WERI-Rb-1 (cell line): ENCODE measurements at places on chromosomes 1 and 21.
A peak's percentile ranks its signal among the peaks of the same experiment; 100 is the strongest.

DNA sequence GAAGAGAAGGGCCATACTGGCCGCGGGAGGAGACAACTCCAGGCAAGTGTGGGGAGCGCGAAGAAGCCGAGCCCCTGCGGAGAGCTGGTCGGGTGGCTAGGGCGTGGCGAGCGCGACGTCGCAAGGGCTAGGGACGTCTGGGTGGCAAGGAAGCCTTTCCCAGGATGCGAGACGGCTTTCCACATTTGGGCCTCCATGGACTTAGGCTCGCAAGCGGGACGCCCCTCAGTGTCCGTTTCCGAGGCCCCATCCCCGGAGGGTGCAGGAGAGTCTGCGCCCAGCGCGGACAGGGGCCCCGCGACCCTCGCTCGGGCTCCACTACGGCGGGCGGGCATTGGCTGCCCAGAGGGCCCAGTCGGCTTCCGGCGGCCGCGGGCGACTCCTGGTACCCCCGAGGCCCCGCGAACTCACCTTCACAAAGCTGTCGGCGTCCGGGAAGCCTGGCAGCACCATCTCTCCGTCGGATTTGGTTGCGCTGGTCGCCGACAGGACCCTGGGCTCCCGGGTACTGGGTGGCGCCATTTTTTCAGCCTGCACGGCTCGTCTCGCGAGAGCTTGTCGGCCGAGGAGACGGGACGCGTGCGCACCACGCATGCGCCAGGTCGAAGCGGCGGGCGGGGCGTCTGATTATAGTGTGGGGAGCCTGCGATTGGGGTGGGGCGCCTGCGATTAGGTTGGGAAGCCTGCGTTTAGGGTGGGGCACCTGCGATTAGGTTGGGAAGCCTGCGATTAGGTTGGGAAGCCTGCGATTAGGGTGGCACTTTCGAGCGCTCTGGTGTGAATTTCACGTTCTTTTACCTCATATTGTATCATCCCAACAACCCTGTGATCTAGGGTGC lies at the start of gene EXOSC10:
TSS of gene EXOSC10 (minus strand) at position 560 of the 839 bp plus-strand sequence. CDS start at position 522, 38 bp downstream.
- peak; percentile 95 for DNase-seq

GRCh38 chr1:58900396-58900795 lies 116.5 kb upstream of the JUN start:
- no peak for DNase-seq

DNA sequence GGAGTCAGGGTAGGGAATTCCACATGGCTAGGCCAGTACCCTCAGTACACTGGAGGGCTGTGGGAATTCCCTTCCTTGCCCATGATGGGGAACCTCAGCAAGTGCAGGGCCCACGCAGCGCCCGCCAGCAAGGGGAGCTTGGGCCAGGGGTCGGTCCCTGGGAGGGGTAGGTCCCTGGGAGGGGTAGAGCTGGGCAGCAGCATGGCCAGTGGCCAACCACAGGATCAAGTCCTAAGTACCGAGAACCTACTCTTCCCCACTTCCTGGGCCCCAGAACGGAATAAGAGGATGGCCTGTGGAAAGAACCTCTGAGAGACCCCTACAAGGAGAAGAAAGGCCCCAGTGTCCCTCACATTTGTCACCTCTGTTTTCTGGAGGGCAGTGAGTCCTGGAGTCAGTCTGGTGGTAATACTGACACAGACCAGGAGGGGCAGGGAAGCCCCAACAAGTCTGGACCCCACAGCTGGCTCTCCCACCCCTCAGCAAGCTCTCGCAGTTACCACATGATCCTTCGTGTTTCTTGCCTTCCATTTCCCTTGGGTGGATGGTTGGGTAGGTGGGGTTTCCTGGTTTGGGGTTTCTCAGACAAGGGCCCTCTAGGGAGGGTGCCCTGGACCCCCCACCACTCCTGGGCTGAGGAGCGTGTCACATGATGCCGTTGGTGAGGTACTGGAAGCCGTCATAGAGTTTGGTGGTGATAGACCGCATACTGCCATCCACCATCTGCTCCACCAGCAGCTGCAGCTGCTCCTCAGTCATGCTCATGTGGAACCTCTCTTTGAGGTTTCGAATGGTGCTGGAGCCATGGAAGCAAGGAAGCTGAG lies 10.3 kb downstream of the ZNF687 start:
- peak; percentile 47 for DNase-seq

- DNase-seq = peak; percentile 82
Measured at GRCh38 chr1:41662765-41663437, 178.4 kb upstream of the EDN2 start.

GRCh38 chr1:106984801-106985200 lies 71.7 kb upstream of the PRMT6 start:
- no peak for DNase-seq

- no peak for DNase-seq
Measured at GRCh38 chr1:209651138-209651587, 1.1 kb downstream of the LAMB3 start.

DNA sequence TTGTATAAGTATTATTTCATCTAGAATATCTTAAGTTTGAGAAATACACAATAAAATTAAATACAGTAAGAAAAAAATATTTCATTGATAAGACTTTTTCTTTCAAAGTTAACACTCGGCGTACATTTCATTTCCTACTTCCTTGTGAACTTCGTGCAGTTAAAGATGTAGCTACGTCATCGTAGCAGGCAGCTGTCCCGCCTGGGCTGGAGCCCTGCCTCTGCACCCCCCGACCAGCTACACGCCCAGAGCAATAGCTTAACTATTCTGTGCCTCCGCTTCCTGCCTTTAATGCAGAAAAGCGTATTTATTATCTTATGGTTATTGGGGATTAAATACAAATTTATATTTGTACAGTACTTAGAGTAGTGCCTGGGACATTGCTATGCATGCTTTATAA lies 53.5 kb downstream of the CLSTN1 start:
- no peak for DNase-seq

- no peak for DNase-seq
Measured at GRCh38 chr1:16018308-16018707, 465 bp upstream of the HSPB7 start.

GRCh38 chr1:226735576-226735975 lies 3.5 kb downstream of the ITPKB start:
- DNase-seq = no peak

- DNase-seq = no peak
Measured at GRCh38 chr1:205922806-205923205, 20.4 kb downstream of the SLC26A9 start.

DNA sequence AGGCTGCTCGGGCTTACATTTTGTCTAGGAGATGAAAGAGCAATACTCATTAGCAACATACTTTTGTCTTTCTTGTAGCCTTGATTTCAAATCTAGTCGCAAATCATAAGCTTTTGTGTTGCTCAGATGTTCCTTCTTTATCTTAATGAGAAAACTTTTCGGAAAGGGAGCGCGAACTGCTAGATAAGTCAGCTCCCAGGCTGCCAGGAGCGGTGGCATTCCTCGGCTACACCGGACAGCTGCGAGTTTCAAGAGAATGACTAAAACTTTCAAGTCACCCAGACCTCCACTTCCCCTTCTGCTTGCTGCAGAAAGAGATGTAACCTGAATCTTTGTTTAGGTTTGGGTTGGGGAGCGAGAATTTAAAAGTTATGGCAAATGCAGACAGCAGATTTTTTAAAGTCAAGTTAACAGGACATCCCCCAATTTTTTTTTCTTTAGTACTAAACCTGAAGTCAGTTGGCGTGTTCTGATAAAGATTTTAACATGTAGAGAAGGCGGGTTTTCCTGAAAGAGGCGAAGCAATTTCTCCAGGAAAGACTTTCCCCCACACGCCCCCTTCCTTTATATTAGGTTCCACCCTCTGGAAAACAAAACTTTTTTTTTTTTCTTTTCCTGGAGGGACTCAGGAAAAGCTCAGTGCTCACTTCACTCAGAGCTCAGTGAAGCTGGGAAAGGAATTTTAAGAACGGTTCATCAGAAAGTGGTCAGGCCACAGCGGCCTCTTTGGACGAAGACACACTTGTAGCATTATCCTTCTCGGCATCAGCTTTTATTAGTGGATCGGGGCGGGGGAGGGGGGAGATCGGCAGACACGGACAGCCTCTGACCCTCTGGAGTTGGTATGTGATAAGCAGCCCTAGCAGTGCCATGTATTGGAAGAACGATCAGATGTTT lies at the start of gene LHX8:
TSS of gene LHX8 (plus strand) at position 639 of the 897 bp plus-strand sequence. CDS start 2,227 bp downstream, outside the sequence.
- peak; percentile 24 for DNase-seq

DNA sequence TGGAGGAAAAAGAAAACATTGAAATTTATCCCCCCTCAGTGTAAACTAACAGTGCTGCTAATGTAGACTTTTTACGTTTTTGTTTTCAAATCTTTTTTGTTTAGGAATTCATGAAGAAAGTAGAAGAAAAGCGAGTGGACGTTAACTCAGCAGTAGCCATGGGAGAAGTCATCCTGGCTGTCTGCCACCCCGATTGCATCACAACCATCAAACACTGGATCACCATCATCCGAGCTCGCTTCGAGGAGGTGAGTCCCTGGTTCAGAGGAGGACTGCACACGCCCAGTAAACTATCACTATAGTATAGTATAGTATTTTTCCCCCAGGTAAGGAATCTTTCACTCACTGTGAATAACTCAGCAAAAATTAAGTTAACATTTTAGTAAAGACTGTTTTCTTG lies 37.8 kb upstream of the BMP8A start:
- no peak for DNase-seq

- no peak for DNase-seq
Measured at GRCh38 chr21:29557200-29557599, 258.5 kb downstream of the BACH1 start.

DNA sequence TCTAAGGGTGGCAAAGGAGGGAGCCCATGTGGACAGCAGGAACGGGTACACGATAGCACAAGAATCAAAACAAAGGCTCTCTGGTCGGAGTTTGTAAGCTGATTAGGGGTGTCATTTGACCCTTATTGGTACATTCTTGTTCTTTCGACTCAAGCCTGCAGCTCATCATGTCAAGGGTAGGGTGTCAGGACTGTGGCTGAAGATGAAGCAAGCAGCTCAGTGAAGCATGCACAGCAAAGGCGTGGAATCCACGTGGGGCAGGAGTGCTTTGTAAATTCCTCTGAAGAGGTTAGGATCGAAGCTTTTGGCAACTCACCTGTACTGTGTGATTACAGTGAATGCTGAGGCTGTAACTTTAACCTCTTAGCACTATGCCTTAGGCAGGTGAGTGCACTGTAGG lies 4.7 kb upstream of the ABCB10 start:
- peak; percentile 16 for DNase-seq

GRCh38 chr21:42302076-42302650 lies 13.0 kb downstream of the TFF3 start:
- no peak for DNase-seq

DNA sequence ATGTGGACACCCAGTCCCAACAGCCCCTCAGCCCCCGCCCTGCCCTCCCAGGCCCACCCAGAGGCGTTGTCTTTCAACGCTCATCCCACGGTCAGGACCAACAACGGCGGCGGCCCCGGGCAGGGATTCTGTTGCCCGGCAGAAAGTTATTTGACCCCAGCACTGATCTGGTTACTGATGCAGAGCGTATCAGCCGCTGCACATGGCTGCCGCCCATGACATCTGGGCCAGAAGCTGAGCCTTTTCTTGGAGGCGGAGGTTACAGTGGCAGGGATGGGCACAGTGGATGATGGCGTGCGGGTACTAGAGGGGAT lies 127.1 kb upstream of the ARHGEF16 start:
- DNase-seq = no peak

DNA sequence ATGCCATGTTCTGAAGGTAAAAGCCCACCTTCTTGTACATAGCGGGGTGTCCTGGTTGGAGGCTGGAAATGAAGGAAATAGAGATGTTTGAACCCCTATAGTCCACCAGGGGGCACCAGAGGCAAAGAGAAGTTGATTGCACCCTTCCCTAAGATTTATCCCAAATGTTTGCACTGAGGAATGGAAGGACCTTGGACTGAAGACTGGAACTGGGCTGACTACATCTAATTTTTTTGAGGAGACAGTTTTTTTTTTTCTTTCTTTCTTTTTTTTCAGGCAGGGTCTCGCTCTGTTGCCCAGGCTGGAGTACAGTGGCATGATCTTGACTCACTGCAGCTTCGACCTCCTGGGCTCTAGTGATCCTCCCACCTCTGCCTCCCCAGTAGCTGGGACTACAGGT lies 55.3 kb upstream of the EIF4G3 start:
- no peak for DNase-seq

GRCh38 chr1:96361271-96361856 lies 360.2 kb upstream of the PTBP2 start:
- peak; percentile 66 for DNase-seq

- no peak for DNase-seq
Measured at GRCh38 chr21:44878053-44878982, 4.8 kb upstream of the PTTG1IP start.

GRCh38 chr1:228362884-228363450 lies 43.7 kb downstream of the TRIM11 start:
- DNase-seq = no peak

GRCh38 chr1:43058545-43059360 lies 100.1 kb upstream of the SLC2A1 start:
- peak; percentile 66 for DNase-seq

DNA sequence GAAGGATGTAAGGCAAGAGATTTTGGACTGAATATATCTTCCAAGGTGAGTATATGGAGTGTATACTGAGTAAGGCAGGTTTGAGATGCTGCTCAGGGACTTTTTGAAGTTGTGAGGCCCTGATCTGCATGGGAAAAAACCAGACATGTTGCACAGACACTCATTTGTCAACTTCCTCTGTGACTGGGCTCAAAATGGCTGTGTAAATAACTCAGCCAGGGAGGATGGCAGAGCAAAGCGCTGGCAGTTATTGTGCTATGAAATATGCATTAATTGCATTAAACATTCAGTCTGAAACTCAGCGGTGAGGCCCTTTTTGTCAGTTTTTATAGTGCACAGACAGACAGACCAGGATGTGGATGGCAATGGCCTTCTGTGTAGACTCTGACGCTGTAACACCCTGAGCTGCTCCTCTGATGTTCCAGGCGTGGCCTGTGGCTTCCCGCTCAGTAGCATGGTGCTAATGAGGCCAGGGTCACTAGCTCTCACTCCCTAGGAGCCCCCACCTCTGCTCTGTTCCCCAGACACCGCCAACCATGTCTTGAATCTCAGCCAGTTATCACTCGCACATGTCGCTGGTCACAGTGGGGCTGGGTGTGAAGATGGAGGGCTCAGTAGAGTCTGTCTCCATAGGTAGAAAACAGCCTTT lies 307.0 kb upstream of the PROX1 start:
- DNase-seq = no peak

DNA sequence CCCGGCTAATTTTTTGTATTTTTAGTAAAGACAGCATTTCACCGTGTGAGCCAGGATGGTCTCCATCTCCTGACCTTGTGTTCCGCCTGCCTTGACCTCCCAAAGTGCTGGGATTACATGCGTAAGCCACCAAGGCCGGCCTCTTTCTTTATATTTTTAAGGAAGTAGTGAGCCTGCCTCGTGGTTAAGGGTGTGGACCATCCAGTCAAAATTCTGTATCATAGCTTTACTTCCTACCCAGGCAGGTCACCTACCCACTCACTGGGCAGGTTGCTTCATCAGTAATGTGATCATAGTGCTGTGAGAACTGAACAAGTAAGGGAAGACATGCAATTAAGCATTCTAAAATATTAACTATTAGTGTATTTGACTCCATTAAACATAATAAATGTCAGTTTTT lies 8.1 kb upstream of the ACOT7 start:
- no peak for DNase-seq

DNA sequence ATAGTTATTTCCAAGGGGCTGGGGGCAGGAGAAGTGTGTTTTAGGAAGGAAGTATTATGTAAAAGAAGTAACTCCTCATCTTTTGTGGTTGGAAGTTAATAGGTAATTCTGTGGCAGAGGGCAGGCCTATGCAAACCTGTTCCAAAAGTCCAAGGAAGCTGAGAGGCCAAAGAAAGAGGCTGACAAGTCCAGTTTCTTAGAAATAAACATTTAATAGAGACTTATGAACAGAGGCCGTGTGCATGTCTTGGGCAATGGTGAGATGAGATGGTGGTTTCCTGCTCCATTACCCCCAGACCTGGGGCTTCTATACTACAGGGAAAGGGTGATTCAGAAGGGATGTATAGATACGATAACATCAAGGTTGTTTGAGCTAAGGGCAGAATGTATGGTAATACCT lies 7.6 kb upstream of the CA14 start:
- no peak for DNase-seq

- no peak for DNase-seq
Measured at GRCh38 chr1:116161390-116161789, 50.2 kb downstream of the MAB21L3 start.
